ENCODE measurements at places on chromosomes 6 and 20.
A peak's percentile ranks its signal among the peaks of the same experiment; 100 is the strongest.

- DNase-seq: peak; percentile 36
Measured at GRCh38 chr20:45823949-45824835, 2.9 kb downstream of the TNNC2 start.

GRCh38 chr20:61436667-61437279, 184.7 kb downstream of the CDH4 start:
- no peak for DNase-seq

- DNase-seq: no peak
Measured at GRCh38 chr20:17654649-17655285, 27.3 kb downstream of the RRBP1 start.

DNA sequence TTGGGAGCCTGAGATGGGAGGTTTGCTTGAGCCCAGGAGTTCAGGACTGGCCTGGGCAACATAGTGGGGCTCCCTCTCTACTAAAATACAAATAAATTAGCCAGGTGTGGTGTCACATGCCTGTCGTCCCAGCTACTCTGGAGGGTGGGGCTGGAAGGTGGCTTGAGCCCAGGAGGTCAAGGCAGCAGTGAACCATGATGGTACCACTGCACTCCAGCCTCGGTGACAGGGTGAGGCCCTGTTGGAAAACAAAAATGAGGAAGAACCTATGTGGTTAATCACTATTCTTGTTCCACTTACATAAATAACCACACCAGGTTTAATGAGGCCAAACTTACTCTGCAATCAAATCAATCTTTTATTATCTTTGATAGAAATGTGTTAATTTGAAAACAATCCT, 5.4 kb downstream of the PPDPF start:
- no peak for DNase-seq

DNA sequence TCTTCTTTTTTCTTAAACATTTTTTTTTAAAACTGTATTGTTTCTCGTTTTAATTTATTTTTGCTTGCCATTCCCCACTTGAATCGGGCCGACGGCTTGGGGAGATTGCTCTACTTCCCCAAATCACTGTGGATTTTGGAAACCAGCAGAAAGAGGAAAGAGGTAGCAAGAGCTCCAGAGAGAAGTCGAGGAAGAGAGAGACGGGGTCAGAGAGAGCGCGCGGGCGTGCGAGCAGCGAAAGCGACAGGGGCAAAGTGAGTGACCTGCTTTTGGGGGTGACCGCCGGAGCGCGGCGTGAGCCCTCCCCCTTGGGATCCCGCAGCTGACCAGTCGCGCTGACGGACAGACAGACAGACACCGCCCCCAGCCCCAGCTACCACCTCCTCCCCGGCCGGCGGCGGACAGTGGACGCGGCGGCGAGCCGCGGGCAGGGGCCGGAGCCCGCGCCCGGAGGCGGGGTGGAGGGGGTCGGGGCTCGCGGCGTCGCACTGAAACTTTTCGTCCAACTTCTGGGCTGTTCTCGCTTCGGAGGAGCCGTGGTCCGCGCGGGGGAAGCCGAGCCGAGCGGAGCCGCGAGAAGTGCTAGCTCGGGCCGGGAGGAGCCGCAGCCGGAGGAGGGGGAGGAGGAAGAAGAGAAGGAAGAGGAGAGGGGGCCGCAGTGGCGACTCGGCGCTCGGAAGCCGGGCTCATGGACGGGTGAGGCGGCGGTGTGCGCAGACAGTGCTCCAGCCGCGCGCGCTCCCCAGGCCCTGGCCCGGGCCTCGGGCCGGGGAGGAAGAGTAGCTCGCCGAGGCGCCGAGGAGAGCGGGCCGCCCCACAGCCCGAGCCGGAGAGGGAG, 580 bp downstream of the VEGFA start:
- DNase-seq: peak; percentile 38

- DNase-seq: no peak
Measured at GRCh38 chr20:1390581-1391403, 2.1 kb downstream of the FKBP1A start.

DNA sequence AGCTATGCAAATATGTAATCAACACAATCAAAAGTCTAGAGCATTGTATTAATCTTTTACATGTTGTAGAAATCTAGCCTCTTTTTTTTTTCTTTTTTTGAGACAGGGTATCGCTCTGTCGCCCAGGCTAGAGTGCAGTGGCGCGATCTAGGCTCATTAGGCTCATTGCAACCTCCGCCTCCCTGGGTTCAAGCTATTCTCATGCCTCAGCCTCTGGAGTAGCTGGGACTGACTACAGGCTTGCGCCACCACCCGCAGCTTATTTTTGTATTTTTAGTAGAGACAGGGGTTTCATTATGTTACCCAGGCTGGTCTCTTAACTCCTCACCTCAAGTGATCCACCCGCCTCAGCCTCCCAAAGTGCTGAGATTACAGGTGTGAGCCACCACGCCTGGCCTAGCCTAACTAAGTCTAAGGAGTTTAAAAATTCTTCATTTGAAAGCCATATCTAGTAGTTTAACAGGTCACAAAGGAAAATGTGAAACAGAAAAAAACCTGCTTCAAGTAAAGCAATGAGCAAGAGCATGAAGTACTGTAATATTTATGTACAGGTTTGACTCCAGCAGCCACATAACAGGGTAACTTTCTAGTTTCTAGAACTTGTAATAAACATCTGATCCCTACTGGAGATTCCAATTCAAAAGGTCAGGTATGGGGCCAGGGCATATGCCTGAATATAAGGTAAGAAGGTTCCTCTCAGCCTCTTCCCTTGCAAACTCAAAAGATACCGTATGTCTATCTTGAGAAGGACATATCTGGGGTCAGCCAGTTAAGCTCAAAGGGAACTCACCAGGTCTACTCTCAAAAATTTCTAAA, 4.4 kb downstream of the CPNE1 start:
- DNase-seq: no peak

DNA sequence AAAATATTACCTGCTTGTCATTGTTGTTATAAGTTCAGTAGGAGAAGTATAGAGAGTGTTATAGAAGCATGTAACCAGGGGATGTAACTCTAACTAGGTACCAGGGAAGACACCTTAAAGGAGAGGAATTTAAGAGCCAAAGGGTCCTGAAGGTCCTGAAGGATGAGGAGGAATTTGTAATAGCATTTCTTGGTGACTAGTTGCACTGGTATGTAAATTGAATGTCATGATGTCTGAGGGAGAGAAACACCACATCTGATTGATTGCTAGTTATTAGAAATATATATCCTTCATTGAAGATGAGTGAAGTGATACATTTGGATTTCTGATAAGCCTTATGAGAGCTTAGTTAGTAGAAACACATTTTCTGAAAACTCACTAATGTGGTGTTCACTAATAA, 643.8 kb downstream of the RFPL4B start:
- no peak for DNase-seq

GRCh38 chr20:32612351-32613191, 27.4 kb upstream of the NOL4L start:
- no peak for DNase-seq

DNA sequence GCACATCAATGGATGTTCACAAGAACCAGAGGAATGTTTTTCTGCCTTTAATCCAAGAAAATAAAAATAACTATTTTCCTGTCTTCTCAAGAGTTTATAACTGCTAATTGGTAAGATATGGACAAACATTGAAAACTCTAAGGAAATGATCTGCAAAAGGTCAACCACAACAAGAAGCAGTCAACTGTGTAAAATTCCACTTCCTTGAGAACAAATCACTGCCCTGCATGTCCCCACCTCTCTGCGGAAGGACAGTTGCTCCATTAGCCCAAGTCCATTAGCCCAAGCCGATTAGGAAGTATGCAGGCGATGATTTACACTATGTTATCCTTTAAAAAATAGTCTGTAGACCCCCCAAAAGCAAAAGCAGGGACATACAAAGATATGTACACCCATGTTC, 27.6 kb downstream of the SLC22A23 start:
- DNase-seq: no peak

DNA sequence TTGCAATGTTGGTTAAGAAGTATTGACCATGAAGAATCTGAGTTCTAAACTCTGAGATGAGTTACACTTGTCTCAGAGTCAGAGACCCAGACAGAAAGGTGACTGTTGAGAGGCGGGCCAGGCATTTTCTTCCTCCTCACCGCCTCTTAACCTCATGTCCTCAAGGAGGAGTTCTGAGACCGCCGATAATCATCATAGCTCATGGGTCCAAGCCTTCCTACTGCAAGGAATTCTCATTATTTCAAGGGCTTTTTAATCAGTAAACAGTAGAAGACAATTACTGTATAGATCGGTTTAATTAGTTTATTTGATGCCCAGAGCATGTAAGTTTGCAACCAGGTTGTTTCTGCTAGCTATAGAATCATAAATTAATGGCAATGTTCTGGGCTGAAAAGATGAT, 382.4 kb upstream of the MMS22L start:
- no peak for DNase-seq

- no peak for DNase-seq
Measured at GRCh38 chr6:5300206-5300764, 39.0 kb downstream of the FARS2 start.

DNA sequence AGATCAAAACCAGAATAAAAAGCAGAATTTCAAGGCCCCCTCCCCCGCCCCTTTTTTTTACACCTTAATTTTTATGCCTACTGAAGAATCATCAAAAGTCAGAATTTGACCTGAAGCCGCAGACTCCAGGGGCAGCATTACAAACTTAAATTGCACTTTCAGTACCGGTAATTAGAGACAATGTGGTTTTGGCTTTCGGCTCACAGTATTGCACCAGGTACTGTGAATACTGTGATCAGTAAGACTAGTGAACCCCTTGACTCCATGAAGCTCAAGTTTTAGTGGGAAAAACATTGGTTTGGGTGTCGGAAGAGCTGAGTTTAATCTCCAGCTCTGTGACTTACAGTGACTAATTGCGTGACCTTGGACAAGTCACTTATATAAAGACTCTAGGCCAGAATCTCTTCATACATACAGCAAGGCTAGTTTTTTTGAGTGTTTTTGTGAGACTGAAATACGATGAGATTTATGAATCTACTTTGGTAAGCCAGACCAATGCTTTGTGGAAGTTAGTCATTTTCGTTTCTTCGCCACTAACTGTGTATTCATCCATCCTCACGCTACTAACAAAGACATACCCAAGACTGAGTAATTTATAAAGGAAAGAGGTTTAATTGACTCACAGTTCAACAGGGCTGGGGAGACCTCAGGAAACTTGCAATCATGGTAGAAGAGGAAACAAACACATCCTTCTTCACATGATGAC, 114.7 kb downstream of the SASH1 start:
- no peak for DNase-seq

DNA sequence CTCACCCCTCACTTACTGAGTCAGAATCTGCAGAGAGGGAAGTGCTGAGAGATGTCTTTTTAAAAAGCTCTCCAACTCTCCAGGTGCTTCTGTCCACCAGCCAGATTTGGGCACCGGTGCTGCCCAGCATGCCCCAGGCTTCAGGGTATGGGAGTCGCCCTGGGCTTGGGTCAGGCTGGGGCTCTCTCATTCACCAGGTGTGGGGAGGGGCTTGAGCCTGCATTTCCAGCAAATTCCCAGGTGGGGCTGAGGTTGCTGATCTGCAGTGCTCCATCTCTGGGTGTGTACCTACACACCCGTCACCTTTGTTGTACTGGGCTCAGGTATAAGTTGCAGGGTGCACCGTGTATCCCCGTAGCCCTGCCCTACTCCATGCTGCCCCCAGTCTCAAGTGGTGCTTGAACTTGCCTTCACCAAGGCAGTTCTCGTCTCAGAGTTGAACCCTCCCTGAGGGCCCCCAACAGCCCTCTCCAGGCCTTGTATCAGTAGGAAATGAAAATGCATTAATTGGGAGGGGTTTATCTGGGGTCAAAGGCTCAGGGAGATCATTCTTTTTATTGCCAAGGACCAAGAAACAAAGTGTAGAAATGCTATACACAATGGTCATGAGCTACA, 23.5 kb downstream of the PPP1R3G start:
- DNase-seq: no peak

GRCh38 chr6:133939778-133940667, 13.0 kb upstream of the TBPL1 start:
- DNase-seq: no peak

DNA sequence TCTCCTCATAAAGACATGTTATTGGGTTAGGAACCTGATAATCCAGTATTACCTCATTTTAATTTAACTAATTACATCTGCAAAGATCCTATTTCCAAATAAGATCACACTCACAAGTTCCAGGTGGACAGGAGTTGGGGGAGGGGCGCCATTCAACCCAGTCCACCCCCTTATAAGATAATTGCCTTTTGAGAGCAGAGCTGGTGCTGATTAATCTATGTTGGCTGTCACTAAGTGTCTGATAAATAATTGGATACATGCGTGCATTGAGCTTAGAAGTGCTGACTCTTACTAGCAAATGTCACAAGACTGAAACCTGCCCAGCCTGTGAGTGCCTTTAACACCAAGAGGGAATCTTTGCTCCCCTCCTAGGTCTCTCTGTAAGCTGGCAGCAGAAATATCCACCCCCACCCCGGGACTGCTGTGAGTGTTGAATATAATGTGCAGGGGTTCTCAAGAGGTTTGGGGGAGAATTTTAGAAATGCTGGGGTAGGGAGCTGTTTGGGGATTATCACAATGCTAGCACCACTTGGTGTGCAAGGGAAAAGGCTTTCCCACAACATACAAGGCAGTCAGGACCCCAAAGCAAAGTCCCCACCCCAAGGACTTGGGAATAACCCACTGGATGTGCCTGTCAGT, 87.5 kb downstream of the ANKRD60 start:
- DNase-seq: no peak

DNA sequence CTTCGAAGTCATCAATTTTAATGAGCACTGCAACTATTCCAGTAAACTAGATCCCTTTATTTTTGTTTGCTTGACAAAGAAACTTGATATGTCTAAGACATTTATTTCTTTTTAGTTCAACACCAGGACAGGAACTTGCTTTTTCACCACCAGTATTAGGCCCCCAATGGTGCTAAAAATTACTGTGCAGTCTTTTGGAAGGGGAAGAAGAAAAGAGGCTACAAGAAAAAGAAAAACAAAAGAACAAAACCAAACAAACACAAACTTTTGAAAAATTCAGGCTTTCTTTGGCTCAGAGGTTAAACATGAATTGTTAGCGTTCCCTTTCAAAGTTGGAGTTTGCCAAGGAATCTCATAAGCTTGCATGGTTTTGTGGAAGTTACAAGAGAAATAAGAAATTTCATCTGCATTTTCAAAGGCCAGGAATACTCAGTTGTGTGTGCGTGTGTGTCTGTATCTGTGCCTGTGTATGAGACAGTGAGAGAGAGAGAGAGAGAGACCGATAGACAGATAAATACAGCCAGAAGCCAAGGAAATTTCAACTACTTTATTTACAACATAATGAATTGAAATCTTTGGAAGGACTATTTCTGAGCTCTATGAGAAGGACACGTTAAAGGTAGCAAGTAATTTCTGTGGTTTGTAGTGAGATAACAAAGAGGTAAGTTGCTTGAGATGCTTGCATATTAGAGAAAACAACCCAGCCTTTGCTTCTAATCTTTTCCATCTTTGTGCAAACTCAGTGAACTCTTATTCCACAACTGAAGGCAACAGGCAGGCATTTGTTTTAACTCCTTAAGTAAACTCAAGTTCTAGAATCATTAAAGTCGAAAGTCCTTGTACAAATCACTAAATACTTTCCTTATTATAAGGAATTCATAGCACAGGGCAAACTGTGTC, 171.0 kb upstream of the CITED2 start:
- DNase-seq: no peak

- DNase-seq: no peak
Measured at GRCh38 chr6:36120018-36120417, 10.3 kb upstream of the MAPK13 start.

Data from GM19239 (cell line).